GM23338 (cell line): ENCODE measurements at places on chromosomes 11 and 22. TPM values are rescaled to one million over a fixed set of nuclear protein-coding genes. Genes with fewer than 3 reads are reported as not detected.

DNA sequence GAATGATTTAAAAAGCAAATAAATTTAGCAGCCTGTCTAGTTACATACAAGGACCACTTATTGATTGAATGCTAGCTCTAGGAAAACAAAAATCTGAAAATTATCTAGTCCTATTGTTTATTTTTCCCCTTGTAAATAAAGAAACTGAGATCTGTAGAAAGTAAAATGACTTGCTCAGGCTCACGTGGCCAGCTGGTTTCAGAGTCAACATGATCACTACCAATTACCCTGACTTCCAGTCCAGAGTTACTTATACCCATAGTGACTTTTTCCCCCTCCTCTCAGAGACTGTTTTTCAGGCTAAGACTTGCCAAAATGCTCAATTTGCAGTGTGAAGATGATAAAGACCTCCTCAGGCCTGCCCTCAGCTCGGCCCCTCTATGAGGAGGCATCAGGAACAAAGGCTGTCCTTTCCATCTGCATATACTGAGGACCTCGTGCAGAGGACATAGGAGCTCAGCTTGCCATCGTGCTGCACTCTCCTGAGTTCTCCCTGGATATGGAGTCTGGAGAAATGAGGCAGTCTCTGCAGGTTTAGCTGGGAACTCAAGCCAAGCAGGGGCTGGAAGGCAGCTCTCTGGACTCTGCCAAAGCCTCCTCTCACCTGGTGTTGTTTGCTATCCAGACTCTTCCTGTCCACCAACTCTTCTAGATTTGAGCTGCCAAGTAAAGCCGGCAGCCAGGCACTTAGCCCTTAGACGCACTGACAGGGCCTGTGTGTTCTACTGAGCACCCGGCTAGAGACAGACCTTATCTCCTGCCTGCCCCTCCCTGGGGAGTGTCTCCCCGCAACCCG lies 883.3 kb downstream of the NTM start:
- no peaks in the 10 kb centered on the region for H3K4me1 ChIP-seq
- DNase-seq, result no peak
- no peaks in the 10 kb centered on the region for H3K27me3 ChIP-seq
- no peak overlapping the region for H3K27ac ChIP-seq
- H3K36me3 ChIP-seq, result 0 out of 2 replicates have a peak, but pooled peaks cover 4% of the 10 kb centered on the region
- H3K4me3 ChIP-seq, result no peak overlapping the region

OR2AG1 gene
- 0.04 TPM in 1 of 2 replicates, not detected in the other for total RNA-seq

KLHL35 gene
- total RNA-seq, result 0.28 and 1.1 TPM in 2 replicates

DNA sequence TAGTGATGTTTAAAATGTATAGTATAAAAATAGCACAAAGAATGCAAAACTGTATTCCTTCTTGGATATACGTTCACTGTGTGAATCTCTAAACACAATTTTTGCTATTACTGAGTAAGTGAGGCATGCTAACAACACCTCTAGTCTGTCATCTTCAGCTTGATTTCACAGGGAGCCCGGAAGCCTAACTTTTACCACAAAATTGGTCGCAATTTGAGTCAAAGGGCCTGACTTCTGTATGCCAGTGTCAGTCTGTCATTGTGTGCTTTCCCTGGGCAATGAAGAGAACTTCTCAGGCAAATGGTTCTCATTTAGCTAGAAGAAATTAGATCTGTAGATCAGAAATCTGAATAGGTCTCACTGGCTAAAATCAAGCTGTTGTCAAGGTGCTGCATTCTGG lies 1059.5 kb downstream of the FAM181B start:
- H3K4me3 ChIP-seq, result no peak overlapping the region
- H3K36me3 ChIP-seq, result no peaks in the 10 kb centered on the region
- no peaks in the 10 kb centered on the region for H3K4me1 ChIP-seq
- H3K27ac ChIP-seq, result no peak overlapping the region
- no peak for DNase-seq

- DNase-seq, result no peak
- no peaks in the 10 kb centered on the region for H3K27me3 ChIP-seq
- no peak overlapping the region for H3K27ac ChIP-seq
- no peak overlapping the region for H3K4me3 ChIP-seq
- peaks cover 31% of the 10 kb centered on the region for H3K4me1 ChIP-seq
Observed at GRCh38 chr11:114321621-114322257, 25.5 kb downstream of the NNMT start.

CTSF gene
- total RNA-seq, result 39.9 and 51.1 TPM in 2 replicates
